ENCODE measurements at places on chromosomes 16 and 17.

GRCh38 chr17:57004944-57005579 is 27.1 kb downstream of the SCPEP1 start:
- peaks cover 13% of the 10 kb centered on the region for H3K4me1 ChIP-seq
- no peak overlapping the region for H3K4me3 ChIP-seq
- no peak for DNase-seq
- H3K27ac ChIP-seq: no peak overlapping the region
- peaks cover 70% of the 10 kb centered on the region for H3K36me3 ChIP-seq
- no peaks in the 10 kb centered on the region for H3K27me3 ChIP-seq

DNA sequence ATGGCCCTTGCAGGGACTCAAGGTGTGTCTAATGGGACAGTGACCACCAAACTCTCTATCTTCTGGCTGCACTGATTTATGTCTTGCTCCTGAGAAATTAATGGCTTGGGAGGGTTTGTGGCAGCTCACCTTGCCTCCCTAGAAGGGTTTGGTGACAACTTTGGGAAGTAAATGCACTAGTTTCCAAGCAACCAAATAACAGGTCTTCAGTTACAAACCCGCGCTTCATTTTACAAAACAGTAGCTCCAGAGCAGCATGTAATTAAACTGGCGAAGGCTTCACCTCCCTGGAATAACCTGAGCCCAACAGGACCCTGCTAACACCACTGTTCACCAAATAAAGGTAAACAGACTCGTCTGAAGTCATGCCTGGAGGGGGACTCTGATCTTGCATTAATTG is 318.3 kb downstream of the SLC39A11 start:
- no peak for DNase-seq
- H3K27ac ChIP-seq: no peak overlapping the region
- H3K4me3 ChIP-seq: no peak overlapping the region
- peaks cover 25% of the 10 kb centered on the region for H3K36me3 ChIP-seq
- H3K4me1 ChIP-seq: no peaks in the 10 kb centered on the region

DNA sequence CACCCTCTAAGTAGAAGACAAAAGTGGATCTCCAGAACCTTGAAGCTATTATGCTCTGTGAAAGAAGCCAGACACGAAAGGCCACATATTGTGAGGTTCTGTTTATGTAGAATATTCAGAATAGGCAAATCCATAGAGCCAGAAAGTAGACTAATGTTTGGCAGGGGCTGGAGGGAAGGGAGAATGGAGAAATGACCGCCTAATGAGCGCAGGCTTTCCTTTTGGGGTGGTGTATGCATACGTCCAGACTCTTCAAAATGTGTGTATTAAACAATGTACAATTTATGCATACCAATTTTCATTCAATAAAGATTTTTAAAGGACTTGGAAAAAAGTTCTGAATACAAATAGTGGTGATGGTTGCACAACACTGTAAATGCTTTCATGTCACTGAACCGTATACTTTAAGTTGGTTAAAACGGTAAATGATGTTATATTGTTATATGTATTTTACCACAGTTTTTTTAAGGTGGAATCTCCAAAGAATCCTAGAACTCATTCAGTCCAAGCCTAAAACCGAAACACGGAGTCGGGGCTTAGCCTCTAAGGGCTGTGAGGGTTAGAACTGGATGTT is 397.4 kb downstream of the SOX9 start:
- no peaks in the 10 kb centered on the region for H3K4me1 ChIP-seq
- no peak overlapping the region for H3K27ac ChIP-seq
- no peaks in the 10 kb centered on the region for H3K36me3 ChIP-seq
- DNase-seq: no peak
- no peak overlapping the region for H3K4me3 ChIP-seq

- peak; percentile 67 for DNase-seq
- H3K4me1 ChIP-seq: peaks cover 29% of the 10 kb centered on the region
- H3K4me3 ChIP-seq: peak within 1 kb of the TSS; percentile 56
- H3K27me3 ChIP-seq: peaks cover 12% of the 10 kb centered on the region
- peak within 1 kb of the TSS; percentile 80 for H3K27ac ChIP-seq
Observed at GRCh38 chr16:49855822-49856671, at the start of gene ZNF423. ZNF423 (minus strand) TSS chr16:49856112; CDS start chr16:49855774, 338 bp downstream.

GRCh38 chr16:48574766-48575165 is 35.2 kb downstream of the N4BP1 start:
- no peaks in the 10 kb centered on the region for H3K27me3 ChIP-seq
- peaks cover 81% of the 10 kb centered on the region for H3K4me1 ChIP-seq
- no peaks in the 10 kb centered on the region for H3K36me3 ChIP-seq
- no peak overlapping the region for H3K27ac ChIP-seq

GRCh38 chr16:71565812-71566700 is 10.8 kb downstream of the TAT start:
- H3K4me3 ChIP-seq: peak overlapping the region; percentile 48
- no peaks in the 10 kb centered on the region for H3K4me1 ChIP-seq
- peak overlapping the region; percentile 80 for H3K27ac ChIP-seq
- no peak for DNase-seq
